Activated T-helper 2 cell treated with anti-CD3 and anti-CD28 coated beads, Interferon-gamma antibody, Interleukin-2, Interleukin-4, amounts not matched to agents 10 μg/mL and 5 μg/mL and 100 μg/mL, durations not matched to agents 14 hours and 24 hours and 36 hours (primary cell): ENCODE measurements at places on chromosomes 11 and 22.

DNA sequence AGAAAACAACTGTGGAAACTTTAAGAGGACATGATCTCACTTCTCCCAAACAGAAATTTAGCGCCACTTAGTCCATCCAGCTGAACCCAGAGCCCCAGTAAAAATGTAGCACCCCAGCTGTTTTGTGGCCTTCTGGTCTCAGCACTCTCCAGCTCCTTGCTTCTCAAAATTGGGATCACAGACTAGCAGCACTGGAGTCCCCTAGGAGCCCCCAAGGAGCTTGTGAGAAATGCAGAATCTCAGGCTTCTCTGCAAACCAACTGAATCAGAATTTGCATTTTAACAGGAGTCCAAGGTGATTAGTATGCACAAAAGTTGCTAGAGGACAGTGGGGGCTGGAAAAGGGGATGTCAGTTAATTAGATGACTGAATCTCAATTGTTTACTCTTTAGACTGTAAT, 89.8 kb upstream of the FIBIN start:
- DNase-seq, result no peak

DNA sequence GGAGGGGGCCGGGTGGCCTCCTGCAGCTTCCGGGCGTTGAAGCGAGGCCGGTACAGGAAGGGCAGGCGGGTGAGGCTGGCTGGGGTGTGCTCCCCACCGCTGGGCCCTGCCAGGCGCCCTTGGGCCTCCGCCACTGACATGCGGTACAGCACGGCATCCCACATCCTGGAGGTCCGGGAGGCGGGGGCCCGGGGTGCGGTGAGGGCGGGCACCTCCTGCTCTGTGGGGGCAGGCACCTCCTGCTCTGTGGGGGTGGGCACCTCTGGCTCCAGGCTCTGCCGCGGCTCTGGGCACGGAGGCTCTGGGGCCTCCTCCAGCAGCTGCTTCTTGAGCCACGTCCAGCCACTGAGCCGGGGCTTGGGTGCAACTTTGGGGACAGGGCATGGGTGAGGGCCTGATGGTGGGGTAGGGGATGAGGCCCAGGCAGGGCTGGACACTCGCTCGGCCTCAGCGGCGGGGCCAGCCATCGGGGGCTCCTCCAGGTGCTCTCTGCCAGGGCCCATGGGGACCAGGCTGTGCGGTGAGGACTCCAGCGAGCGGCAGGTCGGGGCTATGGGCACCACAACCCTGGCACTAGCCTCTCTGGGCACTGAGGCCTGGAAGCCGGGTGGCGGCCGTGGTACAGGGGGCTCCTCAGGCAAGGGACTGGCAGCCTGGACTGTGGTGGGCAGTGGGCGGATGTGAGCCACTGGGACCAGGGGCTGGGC, 2.3 kb downstream of the PRR33 start:
- DNase-seq, result peak; percentile 76

- DNase-seq, result no peak
Measured at GRCh38 chr11:83092488-83093384, 21.0 kb upstream of the RAB30 start.

GRCh38 chr11:123719452-123719851, 22.0 kb downstream of the ZNF202 start:
- DNase-seq, result no peak

- DNase-seq, result no peak
Measured at GRCh38 chr11:86469491-86470388, 95.1 kb downstream of the CCDC81 start.
